ENCODE measurements at places on chromosomes 5 and 9.

DNA sequence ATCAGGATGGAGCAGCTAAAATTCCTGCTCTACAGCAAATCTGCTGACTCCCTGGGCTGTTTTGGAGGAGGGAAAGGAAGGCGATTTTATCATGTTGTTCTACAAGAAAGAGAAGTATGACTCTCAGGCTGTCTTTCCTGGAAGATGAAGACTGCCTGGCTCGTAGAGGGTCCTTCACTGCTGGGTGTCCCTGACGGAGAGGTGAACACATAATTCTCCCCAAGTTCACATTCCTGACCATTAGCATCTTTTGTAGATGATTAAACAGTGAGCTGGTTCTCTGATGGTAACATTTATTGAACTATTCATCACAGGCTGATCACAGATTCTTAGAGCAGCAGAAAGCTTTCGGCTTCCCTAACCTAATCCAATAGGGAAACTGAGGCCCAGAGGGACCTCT is 212.4 kb upstream of the GLRA1 start:
- no peak for DNase-seq

- DNase-seq, result no peak
Observed at GRCh38 chr5:179171251-179171815, 111.2 kb downstream of the ZNF354C start.

- peak; percentile 92 for DNase-seq
Observed at GRCh38 chr9:105064248-105065097, 136.5 kb upstream of the ABCA1 start.

DNA sequence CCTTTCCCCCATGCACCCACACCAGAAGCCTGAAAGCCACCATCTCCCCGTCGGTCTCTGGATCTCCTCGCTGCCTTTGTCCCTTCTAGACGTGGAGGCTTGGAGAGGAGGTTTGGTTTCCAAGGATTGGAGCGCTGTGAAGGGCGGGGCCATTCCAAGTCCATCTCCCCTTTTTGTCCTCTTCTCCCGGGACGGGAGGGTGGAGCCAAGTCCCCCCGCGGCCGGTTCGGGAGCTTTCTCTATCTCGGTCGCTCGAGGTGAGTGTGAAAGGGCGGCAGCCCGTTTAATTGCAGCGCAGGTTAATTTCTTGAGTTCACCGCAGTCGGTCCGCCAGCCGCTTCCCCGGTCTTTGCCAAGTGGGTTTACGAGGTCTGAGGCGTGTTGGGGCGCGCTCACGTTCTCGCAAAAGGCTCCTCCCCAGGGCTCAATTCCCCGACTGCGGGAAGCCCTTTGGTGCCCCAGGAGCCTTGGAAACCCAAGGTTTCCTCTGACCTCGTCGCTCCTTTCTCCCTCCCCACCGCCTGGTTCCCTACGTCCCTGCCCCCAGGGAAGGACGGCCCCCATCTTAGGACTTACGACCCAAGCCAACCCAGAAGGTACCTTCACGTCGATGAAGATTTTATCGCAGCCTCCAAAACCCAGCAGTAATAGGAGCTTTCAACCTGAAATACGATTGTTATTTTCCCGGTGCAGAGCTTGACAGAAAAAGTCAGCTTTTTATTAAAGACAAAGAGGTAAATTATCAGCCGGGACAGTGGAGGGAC is 2.8 kb upstream of the ZNF462 start:
- peak; percentile 52 for DNase-seq

- DNase-seq, result peak; percentile 12
Observed at GRCh38 chr5:82426464-82427154, 148.5 kb upstream of the RPS23 start.

- no peak for DNase-seq
Observed at GRCh38 chr5:120507800-120508463, 43.8 kb downstream of the PRR16 start.

DNA sequence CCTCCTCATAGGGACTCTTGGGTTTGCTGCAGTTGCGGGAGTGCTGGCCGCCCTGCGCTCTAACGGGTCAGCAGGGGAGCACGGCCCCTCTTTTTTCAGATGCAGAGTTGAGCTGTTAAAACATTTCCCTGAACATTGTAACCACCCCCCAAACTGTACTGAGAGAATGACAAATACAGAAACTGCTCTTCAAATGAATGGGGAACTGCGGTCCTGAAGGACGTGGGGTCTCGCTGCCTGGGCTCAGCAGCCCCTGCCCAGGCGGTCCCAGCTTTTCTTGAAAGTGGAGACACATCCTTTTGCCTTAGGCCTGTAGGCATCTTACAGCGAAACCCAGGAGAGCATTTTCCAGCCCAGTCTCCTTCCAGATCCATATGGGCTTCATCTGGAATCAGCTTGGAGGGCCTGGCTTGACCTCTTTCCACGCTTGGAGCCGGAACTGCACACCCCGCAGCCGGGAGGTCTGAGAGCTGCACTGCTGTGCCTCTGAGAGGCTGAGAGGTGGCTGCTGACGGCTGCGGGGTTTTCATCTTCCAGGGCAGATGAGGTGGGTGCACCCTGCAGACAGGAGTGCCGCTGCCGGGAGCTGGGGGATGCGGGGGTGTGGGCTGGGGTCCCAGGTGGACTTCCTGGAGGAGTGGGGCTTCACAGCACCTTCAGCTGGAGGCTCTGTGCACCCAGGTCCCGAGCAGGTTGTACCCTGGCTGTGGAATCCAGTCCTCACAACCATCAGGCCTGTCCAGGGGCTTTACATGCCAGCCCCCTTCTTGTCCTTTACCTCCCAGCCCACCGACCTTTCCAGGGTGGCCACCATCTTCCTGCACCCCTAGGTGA is 1.2 kb upstream of the AGPAT2 start:
- no peak for DNase-seq

- DNase-seq, result no peak
Observed at GRCh38 chr5:40945111-40945510, 35.8 kb downstream of the C7 start.

GRCh38 chr5:173020154-173020581 is 36.0 kb upstream of the CREBRF start:
- DNase-seq, result no peak

All from thyroid gland (tissue), 4 donors.